Peyer's patch (tissue), 4 donors: ENCODE measurements at places on chromosomes 1 and 21. TPM values are rescaled to one million over a fixed set of nuclear protein-coding genes. Genes with fewer than 3 reads are reported as not detected.

OR2T29 gene
- not detected for total RNA-seq

KIAA0040 gene
- 10.8 TPM for total RNA-seq

DNA sequence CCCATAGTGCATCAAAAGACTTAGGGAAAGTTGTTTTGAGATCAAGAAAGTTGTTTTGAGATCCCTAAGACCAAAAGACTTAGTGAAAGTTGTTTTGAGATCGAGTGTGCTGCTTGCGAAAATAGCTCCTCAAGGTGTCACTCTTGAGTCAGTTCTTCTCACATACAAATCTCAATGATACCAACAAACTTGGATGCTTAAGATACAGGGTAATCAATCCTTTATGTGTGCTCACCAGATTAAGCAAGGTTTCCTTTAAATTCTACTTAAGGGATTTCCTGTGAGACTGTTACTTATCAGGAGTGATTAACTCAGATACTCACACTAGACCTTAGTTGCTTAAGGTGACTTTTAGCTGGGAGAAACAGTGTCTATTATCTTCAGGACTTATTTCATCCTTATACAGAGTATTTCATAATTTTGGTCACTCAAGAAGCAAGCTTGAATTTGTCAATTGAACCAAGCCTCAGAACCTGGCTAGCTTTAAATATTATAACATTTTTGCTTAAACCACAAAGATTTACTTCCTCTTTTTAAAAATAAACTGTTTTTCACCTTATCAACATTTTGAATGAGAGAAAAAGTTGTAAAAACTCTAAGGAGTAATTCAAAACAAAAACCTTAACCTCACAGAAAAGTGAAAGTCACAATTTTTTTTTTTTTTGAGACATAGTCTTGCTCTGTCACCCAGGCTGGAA is 8.0 kb upstream of the RLF start:
- peak; percentile 55 for DNase-seq

DNA sequence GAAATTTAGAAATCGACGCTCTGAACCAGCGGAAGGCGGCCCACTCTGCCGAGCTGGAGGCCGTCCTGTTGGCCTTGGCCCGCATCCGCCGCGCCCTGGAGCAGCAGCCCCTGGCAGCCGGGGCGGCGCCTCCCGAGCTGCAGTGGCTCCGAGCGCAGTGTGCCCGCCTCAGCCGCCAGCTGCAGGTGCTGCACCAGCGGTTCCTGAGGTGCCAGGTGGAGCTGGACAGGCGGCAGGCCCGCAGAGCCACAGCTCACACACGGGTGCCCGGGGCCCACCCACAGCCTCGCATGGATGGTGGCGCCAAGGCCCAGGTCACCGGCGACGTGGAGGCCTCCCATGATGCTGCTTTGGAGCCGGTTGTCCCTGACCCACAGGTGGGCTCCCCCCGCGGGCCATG is 47.0 kb upstream of the DIP2A start:
- DNase-seq = no peak

DNA sequence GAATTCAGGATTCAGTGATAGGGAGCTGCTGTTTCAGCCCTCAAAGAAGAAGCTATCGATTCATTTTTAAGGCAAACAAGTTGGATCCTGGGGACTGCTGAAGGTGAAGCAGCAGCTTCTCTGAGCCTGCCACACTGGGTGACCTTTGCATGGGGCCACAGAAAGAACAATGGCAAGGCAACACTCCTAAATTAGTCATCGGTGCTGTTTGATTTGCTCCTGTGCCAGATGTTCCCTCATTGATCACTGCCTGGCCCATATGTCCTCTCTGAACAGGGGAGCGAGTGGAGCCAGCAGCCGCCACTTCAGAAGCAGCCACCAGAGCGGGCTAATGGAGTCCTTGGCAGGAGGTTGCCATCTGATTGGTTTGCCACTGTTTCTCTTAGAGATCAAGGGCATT is 391.5 kb downstream of the NTNG1 start:
- no peak for DNase-seq

DNA sequence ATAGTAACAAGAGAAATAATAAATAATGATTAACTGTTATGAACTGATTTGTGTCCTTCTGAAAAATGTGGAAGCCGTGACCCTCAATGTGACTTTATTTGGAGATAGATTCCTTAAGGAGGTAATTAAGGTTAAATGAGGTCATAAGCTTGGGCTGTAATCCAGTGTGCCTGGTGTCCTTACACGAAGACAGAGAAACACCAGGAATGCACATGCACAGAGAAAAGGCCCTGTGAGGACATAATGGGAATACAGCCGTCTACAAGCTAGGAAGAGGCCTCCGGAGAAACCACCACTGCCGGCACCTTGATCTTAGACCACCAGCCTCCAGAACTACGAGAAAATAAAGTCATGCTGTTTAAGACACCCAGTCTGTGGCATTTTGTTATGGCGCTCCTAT is 215.9 kb downstream of the NEGR1 start:
- DNase-seq = no peak

DNA sequence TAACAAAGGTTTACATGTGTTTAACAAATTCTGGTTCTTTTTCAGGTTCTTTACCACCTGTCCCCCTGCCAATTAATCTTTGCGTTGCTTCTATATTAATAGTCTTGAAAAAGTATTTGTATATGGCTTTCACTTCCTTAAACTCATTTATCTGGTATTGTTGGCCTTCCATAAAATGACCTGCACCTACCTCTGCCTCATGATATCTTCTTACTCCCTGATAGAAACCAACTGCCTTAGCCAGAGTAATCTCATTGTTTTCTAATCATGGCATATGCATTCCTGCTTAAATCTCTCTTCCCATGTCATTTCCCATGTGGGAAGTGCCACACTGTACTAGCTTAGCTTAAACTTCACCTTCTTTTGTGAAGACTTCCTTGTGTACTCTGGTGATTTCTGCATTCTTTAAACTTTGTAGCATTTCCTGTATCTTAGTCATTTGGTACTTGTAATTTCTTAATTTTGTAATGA is 8.7 kb downstream of the SMG7 start:
- no peak for DNase-seq
